ENCODE measurements at places on chromosomes 1 and 21.

DNA sequence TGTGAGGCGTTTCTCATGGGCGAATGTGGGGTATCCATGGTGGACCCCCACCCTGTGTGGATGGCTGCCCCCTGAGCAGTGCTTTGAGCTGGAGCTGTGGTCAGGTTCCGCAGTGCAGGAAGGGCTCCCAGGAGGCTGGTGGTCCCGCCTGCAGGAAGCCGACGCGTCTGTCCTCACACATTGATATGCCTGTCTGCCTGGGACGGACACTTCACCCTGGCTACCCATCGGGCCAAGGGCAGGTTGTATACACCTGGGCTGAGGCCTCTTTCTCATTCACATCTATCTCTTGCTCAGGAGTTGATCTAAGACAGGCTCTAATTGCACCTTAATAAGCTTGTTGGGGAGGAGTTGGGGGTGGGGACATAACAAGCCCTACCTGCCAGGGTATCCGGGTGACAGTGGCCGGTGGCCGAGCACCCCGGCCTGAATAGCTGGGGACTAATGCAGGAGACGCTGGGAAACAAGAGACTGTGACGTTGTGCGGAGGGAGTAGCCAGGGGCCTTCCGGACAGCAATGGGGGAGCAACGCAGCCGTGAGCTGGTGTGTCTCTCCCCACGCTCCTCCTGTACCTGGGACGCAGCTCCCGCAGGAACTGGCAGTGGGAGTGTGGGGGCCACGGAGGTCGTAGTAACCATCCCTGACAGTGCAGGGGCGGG is 21.7 kb downstream of the PDXK start:
- DNase-seq, result peak; percentile 66

DNA sequence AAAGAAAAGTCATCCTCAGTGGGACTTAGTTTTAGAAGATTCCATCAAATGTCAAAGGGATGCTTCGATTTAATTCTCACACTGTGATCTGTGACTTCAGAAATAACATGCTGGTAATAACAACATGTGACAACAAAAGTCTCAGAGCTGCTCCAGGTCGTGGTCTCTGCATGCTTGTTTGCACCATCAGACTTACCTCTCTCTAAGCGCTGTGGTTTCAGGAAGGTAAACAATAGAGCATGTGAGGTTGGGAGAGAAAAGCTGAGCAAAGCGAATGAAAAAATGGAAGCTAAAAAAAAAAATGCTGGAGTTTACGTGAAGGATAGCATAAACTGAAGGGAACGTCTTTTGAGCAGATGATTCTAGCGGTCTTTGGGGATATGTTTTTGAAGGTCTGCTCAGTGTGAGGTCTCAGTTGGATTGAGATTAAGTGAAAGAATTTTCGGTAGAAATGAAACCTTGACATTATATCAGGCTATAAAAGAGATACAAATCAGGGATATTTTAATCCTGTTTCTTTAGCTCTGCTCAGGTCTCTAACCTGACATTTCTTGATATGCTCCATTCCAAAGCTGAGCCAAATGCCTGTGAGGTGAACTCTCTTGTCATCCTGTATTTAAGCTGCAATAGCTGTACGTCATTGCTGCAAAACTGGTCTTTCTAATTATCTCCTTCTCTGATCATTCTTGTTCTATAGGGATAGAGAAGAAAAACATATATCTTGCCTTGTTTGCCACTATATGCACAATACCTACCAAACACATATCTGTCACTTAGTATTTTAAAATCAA is 86.5 kb downstream of the C1orf21 start:
- DNase-seq, result no peak

- peak; percentile 67 for DNase-seq
Observed at GRCh38 chr1:244730153-244730933, 77.4 kb downstream of the DESI2 start.

DNA sequence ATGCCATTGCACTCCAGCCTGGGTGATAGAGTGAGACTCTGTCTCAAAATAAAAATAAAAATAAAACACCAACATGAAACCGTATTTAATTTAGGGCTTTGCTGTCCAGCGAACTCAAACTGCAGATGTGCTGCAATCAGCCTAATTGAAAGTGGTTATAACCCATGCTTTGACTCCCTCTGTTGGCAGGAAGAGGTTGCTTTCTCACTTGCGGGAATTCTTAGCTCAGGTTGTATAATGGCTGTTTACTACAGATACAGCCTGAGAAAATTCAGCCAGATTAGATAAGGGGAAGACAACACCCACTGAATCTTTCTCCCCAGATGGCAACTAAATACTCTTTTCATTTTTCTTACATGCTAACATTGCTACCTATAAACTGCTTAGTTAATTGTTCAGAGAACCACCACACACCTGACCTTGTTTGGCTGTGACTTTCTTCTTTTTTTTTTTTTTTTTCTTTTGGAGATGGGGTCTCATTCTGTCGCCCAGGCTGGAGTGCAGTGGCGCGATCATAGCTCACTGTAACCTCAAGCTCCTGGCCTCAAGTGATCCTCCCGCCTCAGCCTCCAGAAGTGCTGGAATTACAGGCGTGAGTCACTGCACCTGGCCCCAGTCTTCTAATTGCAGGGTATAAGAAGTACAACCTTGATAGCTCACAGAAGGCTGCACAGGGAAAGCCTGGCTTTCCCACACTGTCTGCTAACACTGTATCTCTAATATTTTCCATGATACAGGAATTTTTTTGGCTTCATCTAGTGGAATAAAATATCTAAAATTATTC is 34.6 kb downstream of the DNTTIP2 start:
- DNase-seq, result peak; percentile 77

- DNase-seq, result no peak
Observed at GRCh38 chr1:21012937-21013336, 163.8 kb downstream of the EIF4G3 start.
